Stimulated activated CD8-positive, alpha-beta memory T cell treated with anti-CD3 and anti-CD28 coated beads, Interleukin-12 subunit alpha, Interleukin-12 subunit beta, amount 100 ng/mL, for 1 hour (primary cell): ENCODE measurements at places on chromosomes 3 and 15.

DNA sequence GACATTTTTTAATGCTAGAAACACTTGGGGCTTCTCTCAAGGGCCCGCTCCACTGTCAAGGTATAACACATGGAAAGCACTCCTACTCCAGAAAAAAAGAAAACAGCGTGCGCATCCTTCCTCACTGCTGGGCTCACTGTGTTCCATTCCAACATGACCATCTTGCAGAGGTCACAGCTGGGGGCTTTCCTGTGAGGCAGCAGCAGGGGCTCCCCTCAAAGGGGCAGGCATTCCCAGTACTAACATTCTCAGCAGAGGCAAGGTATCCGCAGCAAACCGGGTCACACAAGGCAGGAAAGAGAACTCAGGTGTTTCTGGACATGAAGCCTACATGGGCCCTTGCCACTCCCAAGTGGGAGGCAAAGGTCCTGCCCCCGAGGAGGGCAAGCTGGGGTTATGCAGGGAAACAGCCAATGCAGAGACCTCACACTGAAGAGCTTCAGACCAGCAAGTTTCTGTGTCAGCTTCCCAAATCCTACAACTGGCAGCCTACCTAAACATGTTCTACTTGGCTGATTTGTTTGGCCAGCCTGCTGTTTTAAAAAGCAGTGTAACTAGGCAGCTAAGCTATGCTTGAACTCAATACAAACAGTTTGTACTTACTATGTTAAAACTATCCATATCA is 6.4 kb downstream of the BDH1 start:
- no peak for DNase-seq

- no peak for DNase-seq
Measured at GRCh38 chr3:111951032-111951431, 27.8 kb upstream of the ABHD10 start.

DNA sequence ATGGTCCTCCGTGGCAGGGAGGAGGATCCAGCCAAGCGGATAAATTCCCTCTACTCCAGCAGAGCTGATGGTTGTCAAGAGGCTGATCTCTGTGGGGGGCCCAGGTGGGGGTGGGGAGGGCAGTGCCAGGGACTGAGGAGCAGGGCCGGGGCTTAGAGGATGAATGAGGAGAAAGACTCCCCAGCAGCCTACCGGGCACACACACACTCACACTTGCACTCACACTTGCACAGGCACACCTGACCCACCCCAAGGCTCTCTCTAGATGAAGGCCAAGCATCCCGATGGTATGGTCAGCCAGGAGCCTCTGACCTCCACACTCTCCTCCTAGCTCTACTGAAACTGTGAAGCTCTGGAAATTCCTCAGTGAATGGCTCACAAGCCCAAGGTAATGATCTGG is 131.3 kb upstream of the PRR20G start:
- no peak for DNase-seq

DNA sequence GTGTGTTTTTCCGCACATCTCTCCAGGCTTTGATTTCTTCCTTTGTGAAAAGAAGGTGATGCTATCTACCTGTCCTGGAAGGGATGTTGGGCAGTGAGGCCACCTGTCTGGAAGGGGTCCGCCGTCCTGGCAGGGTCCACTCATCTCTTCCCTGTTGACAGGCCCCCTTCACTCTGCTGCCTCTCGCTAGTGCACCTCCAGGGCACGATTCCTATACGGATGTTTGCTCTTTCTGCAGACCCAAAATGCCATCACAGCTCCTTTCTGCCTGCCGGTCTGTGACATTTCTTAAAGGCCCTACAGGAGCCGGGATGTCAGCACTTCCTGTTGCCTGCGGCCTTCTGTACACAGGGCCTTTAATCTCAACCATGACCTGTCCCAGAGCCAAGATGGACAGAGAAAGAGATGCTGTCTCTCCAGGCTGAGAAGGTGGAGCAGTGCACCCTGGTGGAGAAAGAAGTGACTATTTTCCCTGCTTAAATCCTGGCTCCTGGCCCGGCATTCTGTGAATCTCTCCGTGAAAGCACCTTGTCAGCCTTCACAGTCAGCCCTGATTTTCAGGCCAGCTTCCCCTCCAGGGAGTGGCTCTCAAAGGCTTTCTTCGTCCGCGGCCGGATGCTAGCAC is 7.4 kb downstream of the FAM3D start:
- no peak for DNase-seq

- no peak for DNase-seq
Measured at GRCh38 chr15:62118520-62119226, 46.4 kb downstream of the C2CD4B start.

DNA sequence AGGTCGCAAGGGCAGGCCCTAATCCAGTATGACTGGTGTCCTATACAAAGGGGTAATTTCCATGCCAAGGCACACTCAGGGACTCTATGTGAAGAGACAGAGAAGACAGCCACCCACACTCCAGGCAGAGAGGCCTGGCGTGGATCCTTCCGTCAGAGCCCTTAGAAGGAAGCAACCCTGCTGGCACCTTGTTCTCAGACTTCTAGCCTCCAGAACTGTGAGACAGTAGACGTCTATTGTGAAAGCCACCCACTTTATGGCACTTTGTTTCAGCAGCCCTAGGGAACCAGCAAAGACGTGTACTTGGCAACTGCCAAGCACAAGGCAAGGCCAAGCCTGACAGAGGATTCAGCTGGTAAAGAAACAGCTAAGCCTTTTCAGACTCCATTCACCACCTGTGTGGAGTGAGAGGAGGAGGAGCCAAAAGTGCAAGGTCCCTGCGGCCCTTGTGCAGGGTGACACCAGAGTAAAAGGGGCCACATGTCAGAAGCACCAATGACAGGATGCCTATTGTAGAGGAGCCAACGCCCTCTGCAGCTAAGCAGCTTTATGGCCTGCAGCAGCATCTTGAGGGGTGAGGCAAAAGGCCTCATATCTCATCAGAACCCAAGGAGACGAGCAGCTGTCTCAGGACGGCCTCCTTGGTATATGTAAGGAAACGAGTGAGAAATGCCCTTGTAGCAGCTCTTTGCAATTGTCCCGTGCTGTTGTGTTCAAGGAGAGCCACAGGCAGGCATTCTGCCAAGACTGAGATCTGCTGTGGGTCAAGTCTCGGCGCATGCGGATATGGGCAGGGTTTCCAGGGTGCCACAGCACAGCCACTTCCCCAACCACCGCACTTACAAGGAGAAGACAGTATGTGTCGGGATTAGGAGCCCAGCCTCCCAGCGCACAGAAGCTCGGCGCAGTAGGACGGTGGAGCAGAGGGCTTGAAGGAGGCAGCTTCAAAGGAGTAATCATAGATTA is 121.5 kb upstream of the LIPC start:
- DNase-seq, result no peak

GRCh38 chr3:40873934-40874699 is 325.2 kb upstream of the CTNNB1 start:
- DNase-seq, result no peak

- no peak for DNase-seq
Measured at GRCh38 chr3:105829229-105829628, 39.6 kb downstream of the CBLB start.

DNA sequence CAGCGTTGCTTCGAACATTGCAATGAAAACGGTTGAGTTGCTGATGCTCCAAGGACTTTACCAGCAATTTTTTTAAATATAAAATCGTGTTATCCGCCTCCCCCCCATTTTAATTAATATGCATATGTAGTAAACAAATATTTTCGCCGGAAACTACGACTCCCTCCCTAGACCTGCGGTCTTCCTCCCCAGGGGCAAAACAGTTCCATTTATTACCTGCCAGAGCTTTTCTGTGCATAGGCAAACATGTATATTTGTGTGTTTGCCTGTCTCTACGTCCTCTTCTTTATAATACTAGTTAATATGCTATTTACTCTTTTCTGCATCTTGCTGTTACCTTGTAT is 593 bp upstream of the RSL24D1 start:
- DNase-seq, result no peak

DNA sequence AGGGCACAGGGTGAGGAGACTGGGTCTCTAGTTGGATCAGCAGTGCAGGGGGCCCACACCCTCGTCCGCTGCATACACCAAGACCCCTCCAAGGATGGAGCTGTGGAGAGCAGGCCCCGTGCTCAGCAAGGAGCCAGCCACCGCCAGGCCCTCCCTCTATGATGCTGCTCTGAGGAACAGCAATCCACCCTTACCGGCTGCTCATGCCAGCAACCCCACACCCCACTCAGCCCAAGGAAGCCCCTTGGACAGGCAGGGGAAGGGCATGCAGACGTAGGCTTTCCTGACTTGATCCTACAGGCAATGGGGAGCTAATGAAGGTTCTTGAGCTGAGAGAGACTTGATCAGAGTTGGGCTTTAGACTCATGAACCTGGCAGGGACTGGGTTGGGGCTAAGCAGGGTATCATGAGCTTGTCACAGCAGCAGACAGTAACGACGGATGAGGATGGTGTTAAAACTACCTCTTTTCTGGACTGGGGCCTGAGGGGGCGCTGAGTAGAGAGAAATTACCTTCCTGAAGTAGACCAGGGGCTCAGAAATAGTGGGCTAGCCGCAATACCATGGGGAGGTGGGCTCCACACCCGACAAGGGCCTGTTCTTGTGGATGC is 50.5 kb upstream of the FGD5 start:
- DNase-seq, result no peak

GRCh38 chr15:100224206-100225185 is 117.3 kb downstream of the ADAMTS17 start:
- DNase-seq, result no peak

- DNase-seq, result peak; percentile 65
Measured at GRCh38 chr15:52528564-52529340, at the start of gene MYO5A. Gene MYO5A (minus strand): TSS chr15:52528880. CDS start chr15:52528806, 74 bp downstream.

DNA sequence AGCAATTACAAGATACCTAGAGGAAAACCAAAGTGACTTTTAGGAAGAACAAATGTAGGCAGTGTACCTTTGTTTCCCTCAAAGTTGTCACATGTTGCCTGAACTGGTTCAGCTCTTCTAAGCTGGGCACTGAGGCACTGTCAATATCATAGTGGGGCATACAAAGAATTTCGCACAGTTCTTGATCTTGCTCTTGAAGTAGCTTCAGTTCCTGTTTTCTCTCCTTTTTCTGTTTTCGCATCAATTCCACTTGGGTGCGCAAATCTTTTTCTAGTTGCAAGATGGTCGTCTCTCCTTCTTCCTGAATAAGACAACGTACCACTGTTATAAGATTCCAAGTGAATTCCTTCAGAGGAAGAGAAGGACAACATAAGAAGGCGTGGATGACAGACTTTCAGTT is 12.7 kb downstream of the PRC1 start:
- DNase-seq, result no peak

GRCh38 chr3:27723815-27724458 is 1.8 kb upstream of the EOMES start:
- DNase-seq, result no peak

GRCh38 chr3:71066849-71067261 is 516.7 kb downstream of the FOXP1 start:
- no peak for DNase-seq

DNA sequence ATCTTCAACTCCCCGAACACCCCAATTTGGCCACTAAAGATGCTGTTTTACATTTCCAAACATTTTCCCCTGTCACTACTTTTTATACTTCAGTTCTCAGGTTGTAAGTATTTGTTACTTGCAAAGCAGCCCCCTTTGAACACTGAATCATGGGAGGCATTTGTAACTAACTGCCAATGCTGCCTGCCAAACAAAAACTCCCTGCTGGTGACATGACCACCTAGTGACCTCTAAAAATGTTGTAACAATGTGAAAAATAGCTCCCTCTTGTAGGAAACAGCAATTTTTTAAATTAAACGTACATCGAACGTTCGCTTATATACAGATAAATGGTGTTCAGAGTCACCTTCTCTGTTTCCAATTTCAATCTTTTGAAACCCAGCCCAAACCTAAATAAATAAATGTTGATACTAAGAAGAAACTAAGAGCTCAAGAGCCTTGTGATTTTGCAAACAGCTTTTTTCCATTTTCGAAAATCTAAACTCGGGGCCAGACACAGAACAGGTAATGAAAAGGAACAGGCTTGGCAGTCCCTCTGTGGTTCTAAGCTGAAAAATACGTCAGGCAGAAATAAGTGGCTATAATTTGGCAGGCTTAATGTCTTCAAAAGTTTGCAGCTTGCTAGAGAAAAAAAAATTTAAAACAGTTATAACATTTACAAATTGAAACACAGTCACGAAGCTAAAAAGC is 268.6 kb upstream of the WNT5A start:
- no peak for DNase-seq

DNA sequence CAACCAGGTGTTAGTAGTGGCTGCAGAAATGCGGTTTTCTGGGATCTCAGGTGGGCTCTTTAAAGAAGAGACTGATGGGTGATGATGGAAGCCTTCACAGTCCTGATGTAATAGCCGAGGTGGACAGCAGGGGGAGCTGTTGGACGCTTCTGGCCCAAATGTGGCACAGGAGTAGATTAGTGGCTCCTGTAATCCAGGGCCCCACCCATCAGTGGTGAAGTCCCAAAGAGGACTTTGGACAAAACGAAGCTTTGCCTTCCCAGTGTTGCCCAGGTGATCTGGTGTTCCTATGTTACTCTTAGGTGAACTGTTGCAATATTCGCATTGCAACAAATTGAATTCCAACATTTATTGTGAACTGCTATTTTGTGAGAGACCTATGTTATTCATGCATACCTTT is 31.8 kb upstream of the MYZAP start:
- DNase-seq, result peak; percentile 52

GRCh38 chr3:13976469-13976868 is 96.6 kb upstream of the WNT7A start:
- no peak for DNase-seq

DNA sequence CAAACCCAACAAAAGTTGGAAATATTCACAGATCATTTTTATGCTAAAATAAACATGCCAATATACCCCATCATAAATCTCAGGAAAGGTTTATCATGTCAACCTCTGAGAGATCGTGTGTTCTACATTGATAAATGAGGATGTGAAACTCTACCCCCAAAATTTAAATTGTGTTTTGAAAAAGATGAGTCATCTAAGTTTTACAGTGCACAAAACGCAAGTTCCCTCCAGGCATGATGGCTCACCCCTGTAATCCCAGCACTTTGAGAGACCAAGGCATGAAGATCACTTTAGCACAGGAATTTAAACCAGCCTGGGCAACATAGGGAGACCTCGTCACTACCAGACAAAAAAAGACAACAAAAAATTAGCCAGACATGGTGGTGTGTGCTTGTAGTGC is 1487.0 kb upstream of the GBE1 start:
- no peak for DNase-seq

DNA sequence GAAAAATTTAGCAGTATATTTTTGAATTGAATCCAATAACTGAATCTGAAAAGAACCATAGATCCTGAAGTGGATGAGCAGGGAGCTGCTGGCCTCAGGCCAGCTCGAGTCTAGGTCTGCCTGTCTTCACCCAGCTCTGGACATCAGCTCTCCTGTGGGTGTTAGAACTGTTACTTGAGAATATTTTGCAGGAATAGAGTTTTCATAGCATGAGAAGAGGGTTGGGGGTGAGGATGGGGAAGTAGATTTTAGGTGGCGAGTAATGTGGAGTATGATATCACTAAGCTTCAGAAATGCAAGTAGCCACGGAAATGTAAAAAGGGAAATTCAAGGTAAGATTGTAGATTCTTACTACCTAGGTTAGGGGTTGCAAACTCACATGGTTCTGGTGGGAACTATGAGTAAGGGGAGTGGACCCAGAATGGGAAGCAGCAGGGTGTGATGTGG is 6.2 kb downstream of the RAB8B start:
- no peak for DNase-seq

GRCh38 chr3:111864821-111865656 is 6.0 kb downstream of the PHLDB2 start:
- DNase-seq, result no peak

- no peak for DNase-seq
Measured at GRCh38 chr3:76942101-76942500, 97.8 kb upstream of the ROBO2 start.

- DNase-seq, result no peak
Measured at GRCh38 chr3:115698851-115699591, 75.7 kb downstream of the GAP43 start.
